ENCODE measurements at places on chromosomes 2 and 18. TPM values are rescaled to one million over a fixed set of nuclear protein-coding genes. Genes with fewer than 3 reads are reported as not detected.

- H3K27ac ChIP-seq = no peak overlapping the region
- no peaks in the 10 kb centered on the region for H3K27me3 ChIP-seq
- H3K4me3 ChIP-seq = no peak overlapping the region
- no peak for DNase-seq
- H3K4me1 ChIP-seq = no peaks in the 10 kb centered on the region
Observed at GRCh38 chr18:71597219-71597618, 946.9 kb downstream of the CBLN2 start.

GRCh38 chr2:9972621-9973479 lies 21.4 kb downstream of the GRHL1 start:
- H3K27me3 ChIP-seq = no peaks in the 10 kb centered on the region
- H3K4me3 ChIP-seq = no peak overlapping the region
- H3K4me1 ChIP-seq = peaks cover 31% of the 10 kb centered on the region
- H3K27ac ChIP-seq = no peak overlapping the region
- DNase-seq = no peak

DNA sequence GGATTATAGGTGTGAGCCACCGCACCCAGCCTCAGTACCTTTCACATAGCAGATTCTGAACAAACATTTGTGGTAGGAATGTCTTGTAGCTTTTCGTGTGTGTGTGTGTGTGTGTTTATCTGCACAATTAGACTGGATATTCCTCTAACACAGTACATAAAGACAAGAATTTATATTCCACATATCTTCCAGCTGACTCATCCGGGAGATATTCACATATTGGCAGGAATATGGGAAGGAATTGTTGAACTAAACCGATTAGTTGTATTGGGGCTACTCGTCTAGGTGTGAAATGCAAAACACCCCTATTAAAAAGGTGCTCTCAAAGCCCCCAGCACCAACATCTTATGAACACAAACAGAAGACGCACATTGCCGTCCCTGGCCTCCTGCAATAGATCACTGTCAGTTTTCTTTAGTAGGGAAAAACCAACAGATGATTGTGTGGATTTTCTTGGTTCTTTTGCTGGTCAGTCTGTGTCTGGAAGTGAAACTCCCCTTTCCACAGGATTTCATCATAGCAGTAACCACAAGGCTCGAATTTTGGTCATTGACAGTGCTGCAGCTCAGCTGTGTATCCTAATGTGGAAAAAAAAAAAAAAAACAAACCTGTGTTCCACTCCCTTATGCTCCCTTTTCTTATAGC lies 208.5 kb upstream of the ACVR2A start:
- no peak overlapping the region for H3K4me3 ChIP-seq
- H3K27me3 ChIP-seq = peaks cover 4% of the 10 kb centered on the region
- DNase-seq = no peak

DNA sequence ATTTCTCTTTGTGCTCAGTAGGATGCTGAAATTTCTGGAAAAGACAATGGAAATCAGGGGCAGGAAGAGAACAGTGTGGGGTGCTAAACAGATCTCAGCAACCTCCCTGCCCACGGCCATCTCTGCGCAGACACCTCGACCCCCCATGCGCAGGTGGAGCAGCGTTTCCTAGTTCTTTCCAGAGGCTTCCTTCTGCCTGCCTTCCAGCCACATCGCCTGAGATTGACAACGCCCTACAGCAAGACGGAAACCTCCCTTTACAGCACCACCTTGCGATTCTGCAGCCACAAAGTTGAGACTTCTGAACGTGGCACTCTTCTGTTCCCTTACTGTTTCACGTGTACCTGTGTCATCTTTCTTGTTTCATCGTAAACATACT lies 31.4 kb upstream of the CASP8 start:
- H3K4me3 ChIP-seq = no peak overlapping the region
- H3K27ac ChIP-seq = peak overlapping the region; percentile 25
- no peaks in the 10 kb centered on the region for H3K27me3 ChIP-seq
- no peak for DNase-seq
- H3K36me3 ChIP-seq = no peaks in the 10 kb centered on the region
- H3K4me1 ChIP-seq = peaks cover 11% of the 10 kb centered on the region

GRCh38 chr2:54952425-54952824 lies 97.8 kb downstream of the RTN4 start:
- H3K27ac ChIP-seq = no peak overlapping the region
- peaks cover 13% of the 10 kb centered on the region for H3K27me3 ChIP-seq
- H3K36me3 ChIP-seq = no peaks in the 10 kb centered on the region
- no peaks in the 10 kb centered on the region for H3K4me1 ChIP-seq
- no peak overlapping the region for H3K4me3 ChIP-seq

- H3K27me3 ChIP-seq = no peaks in the 10 kb centered on the region
- H3K36me3 ChIP-seq = no peaks in the 10 kb centered on the region
- H3K4me1 ChIP-seq = no peaks in the 10 kb centered on the region
- H3K4me3 ChIP-seq = no peak overlapping the region
- no peak overlapping the region for H3K27ac ChIP-seq
Observed at GRCh38 chr2:214934006-214934405, 124.5 kb upstream of the BARD1 start.

GRCh38 chr2:37181726-37182684 lies 6.5 kb downstream of the SULT6B1 start:
- no peak overlapping the region for H3K27ac ChIP-seq
- H3K4me1 ChIP-seq = no peaks in the 10 kb centered on the region
- no peak for DNase-seq
- H3K36me3 ChIP-seq = no peaks in the 10 kb centered on the region

- no peak for DNase-seq
- no peaks in the 10 kb centered on the region for H3K36me3 ChIP-seq
- H3K27ac ChIP-seq = no peak overlapping the region
- no peak overlapping the region for H3K4me3 ChIP-seq
- peaks cover 5% of the 10 kb centered on the region for H3K27me3 ChIP-seq
Observed at GRCh38 chr2:48397281-48397680, 132.7 kb upstream of the STON1 start.

GRCh38 chr2:23427976-23428375 lies 43.0 kb downstream of the KLHL29 start:
- H3K4me1 ChIP-seq = peaks cover 11% of the 10 kb centered on the region
- H3K36me3 ChIP-seq = no peaks in the 10 kb centered on the region
- H3K27me3 ChIP-seq = no peaks in the 10 kb centered on the region
- DNase-seq = no peak
- no peak overlapping the region for H3K4me3 ChIP-seq

- no peaks in the 10 kb centered on the region for H3K4me1 ChIP-seq
- no peaks in the 10 kb centered on the region for H3K27me3 ChIP-seq
- no peaks in the 10 kb centered on the region for H3K36me3 ChIP-seq
- no peak for DNase-seq
Observed at GRCh38 chr2:42156721-42157120, 12.4 kb upstream of the EML4 start.

- peak; percentile 85 for DNase-seq
- peaks cover 15% of the 10 kb centered on the region for H3K4me1 ChIP-seq
- H3K4me3 ChIP-seq = peak within 1 kb of the TSS; percentile 52
- H3K27ac ChIP-seq = peak within 1 kb of the TSS; percentile 45
- H3K27me3 ChIP-seq = no peaks in the 10 kb centered on the region
Observed at GRCh38 chr18:50819728-50820378, at the start of gene MRO. TSS of gene MRO (minus strand) at chr18:50820016. CDS start at chr18:50809400, 10,616 bp downstream.

- H3K4me1 ChIP-seq = no peaks in the 10 kb centered on the region
- no peak overlapping the region for H3K4me3 ChIP-seq
- no peaks in the 10 kb centered on the region for H3K27me3 ChIP-seq
- no peak for DNase-seq
Observed at GRCh38 chr2:169476459-169476858, 2.8 kb upstream of the BBS5 start.

DNA sequence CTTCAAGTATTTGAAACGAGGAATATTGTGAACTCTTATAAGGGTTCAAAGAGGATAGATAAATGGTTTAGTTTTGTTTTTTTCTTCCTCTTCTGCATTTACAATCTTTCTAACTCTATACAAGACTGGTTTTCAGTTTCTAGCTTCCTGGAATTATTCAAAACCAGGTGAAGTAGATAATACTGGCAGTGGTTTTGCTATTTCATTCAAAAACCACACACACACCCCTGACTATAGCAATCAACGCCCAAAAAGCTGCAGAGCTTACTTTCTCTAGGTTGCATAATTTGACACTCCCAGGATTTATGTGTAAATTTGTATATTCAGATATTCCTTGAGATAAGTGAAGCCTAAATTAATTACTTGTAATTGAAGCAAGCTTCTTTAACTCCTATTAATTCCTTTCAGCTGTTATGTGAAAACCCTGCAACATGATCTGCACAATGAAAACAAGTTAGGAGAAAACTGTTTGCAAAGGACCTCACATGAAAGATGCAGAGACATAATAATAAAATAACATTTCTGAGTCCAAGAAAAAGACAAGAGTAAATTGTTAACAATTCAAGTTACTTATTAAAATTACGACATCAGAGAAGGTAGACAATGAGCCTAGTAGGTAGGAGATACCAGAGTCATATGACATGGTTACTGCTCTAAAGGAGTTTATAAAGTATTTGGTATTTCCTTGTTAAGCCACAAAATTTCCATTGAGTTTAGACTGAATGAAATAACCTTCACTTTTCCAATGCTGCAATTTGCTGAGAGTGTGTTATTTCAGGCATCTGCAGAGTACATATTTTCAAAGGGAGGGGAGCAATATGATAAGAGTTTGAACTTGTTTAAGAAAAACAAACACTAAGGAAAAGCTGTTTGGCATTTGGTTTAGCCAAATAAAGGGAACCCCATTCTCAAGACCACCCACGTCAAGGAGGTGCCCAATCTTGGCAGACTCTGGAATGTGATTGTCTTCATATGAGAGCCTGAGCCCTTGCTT lies 1.6 kb upstream of the NFE2L2 start:
- H3K36me3 ChIP-seq = no peaks in the 10 kb centered on the region
- H3K27me3 ChIP-seq = no peaks in the 10 kb centered on the region
- DNase-seq = no peak
- peak overlapping the region; percentile 96 for H3K4me3 ChIP-seq
- H3K27ac ChIP-seq = peak overlapping the region; percentile 96
- H3K4me1 ChIP-seq = peaks cover 3% of the 10 kb centered on the region

- no peak overlapping the region for H3K27ac ChIP-seq
- H3K27me3 ChIP-seq = no peaks in the 10 kb centered on the region
- no peak overlapping the region for H3K4me3 ChIP-seq
- no peaks in the 10 kb centered on the region for H3K36me3 ChIP-seq
Observed at GRCh38 chr18:34483198-34483597, 226.9 kb upstream of the DTNA start.

DNA sequence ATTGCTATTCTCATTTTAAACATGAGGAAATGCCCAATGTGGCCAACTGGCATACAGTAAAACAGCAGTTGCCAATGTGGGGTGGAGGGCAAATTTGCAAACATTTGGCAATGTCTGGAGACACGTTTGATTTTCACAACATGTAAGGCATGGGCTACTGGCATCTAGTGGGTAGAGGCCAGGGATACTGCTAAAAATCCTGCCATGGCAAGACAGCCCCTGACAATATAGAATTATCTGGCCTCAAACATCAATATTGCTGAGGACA lies 168.6 kb downstream of the KCNE4 start:
- H3K27me3 ChIP-seq = no peaks in the 10 kb centered on the region
- no peak overlapping the region for H3K4me3 ChIP-seq
- H3K36me3 ChIP-seq = no peaks in the 10 kb centered on the region
- no peak overlapping the region for H3K27ac ChIP-seq

- no peak overlapping the region for H3K27ac ChIP-seq
- no peak for DNase-seq
- no peaks in the 10 kb centered on the region for H3K27me3 ChIP-seq
Observed at GRCh38 chr2:160735696-160736095, 242.1 kb upstream of the RBMS1 start.

DNA sequence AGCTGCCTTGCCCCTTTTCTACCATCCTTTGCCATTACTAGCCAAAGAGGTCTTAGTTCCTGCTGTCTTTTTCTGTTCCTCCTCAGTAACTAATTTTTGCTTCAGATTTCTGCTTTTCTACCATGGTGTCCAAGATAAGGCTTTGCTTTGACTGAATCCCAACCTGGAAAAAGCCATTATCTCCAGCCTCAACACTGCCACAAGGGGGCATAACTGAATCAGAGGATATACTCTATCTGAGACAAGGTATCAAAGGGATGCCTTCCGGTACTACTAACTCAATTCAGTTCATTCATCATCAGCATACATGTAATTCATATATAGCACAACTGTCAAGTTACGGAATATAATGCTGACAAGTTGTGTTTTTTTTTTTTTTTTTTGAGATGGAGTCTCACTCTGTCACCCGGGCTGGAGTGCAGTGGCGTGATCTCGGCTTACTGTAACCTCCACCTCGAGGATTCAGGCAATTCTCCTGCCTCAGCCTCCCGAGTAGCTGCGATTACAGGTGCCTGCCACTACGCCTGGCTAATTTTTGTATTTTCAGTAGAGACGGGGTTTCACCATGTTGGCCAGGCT lies 11.4 kb downstream of the OSGEPL1 start:
- no peak overlapping the region for H3K27ac ChIP-seq
- peaks cover 92% of the 10 kb centered on the region for H3K36me3 ChIP-seq
- DNase-seq = no peak
- H3K27me3 ChIP-seq = no peaks in the 10 kb centered on the region

DNA sequence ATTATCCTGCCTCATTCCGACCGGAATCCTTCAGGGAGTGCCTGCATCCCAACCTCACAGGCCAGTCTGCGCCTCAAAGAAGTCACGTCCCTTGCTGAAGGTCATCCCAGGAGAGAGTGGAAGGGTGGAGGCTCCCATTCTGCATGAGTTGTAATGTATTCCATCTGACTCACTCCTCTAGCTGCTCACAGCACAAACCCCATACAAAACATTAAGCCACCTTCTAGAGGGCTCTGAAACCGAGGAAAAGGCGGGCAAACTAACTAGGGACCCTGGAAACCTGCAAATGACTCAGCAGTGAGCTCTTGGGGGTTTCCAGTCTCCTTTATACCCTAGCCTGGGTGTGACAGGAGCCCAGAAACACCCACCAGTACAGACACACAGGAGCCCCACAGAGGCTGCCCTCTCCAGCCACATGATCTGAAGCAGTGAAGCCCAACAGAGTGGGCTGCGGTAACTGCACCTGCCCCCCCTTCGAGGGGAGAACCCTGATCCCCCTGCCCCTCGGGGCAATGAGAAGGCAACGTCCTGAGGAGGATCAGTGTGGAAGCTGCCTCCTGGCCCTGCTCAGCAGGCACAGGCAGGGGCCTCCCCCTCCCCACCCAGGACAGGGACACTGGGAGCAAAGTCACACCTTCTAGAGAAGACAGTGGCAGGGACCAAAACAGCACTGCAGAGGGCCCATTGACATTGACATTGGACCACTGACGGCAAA lies 69.3 kb upstream of the SNTG2 start:
- H3K36me3 ChIP-seq = no peaks in the 10 kb centered on the region
- no peak for DNase-seq
- peaks cover 10% of the 10 kb centered on the region for H3K4me1 ChIP-seq

GRCh38 chr2:28166956-28167355 lies 225.7 kb upstream of the FOSL2 start:
- DNase-seq = no peak
- H3K36me3 ChIP-seq = no peaks in the 10 kb centered on the region
- no peak overlapping the region for H3K27ac ChIP-seq
- no peak overlapping the region for H3K4me3 ChIP-seq
- H3K27me3 ChIP-seq = no peaks in the 10 kb centered on the region
- H3K4me1 ChIP-seq = peaks cover 34% of the 10 kb centered on the region

The NOSTRIN gene
- 11.6 TPM for polyA plus RNA-seq

The GCKR gene
- polyA plus RNA-seq = 0.88 TPM

The AQP4 gene
- polyA plus RNA-seq = 0.07 TPM

The TACR1 gene
- polyA plus RNA-seq = 0.06 TPM

Measured in heart right ventricle (tissue), 16 donors.